Mesendoderm (in vitro differentiated cells): ENCODE measurements at places on chromosomes 12 and 14.

DNA sequence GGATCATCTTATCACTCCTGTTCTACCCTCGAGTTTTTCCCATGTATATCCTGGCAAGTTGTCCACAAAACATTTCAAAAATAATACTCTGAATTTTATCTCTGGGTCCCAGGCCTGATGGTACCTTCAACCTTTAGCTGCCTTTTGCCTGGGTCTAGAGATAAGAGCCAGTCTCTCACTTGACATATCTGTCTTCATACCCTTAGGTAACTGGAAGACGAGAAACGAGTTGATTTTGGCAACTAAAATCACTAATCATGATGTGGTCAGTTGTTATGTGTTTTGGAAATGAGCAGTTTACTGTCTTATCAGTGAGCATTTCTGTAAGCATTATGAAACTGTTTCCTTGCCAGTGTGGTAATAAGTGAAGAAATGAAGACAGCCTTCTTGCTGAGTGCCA lies 6.3 kb downstream of the RNF10 start:
- DNase-seq = no peak

- DNase-seq = no peak
Observed at GRCh38 chr12:132162508-132163031, 18.3 kb downstream of the NOC4L start.

- no peak for DNase-seq
Observed at GRCh38 chr14:60363275-60363674, 114.3 kb downstream of the PPM1A start.

GRCh38 chr12:14278294-14278953 lies 87.1 kb upstream of the ATF7IP start:
- no peak for DNase-seq

- peak; percentile 21 for DNase-seq
Observed at GRCh38 chr12:25377469-25378177, 126.9 kb upstream of the KRAS start.

DNA sequence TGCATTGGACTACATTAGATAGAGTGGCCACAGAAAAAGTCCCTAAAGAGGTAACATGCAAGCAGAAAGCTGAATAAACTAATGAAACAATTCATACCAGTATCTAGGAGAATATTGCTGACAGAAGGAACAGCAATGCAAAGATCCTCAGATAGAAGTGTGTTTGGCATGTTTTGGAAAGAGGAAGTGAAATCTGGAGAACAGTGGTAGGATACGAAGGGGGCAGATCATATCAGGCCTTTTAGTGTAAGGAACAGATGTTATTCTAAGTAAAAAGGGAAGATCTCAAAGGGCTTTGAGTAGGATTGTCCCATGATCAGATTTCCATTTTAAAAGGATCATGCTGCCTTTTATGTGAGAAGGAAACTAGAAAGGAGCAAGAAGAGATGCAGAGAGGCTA lies 342.9 kb downstream of the PAWR start:
- DNase-seq = no peak

DNA sequence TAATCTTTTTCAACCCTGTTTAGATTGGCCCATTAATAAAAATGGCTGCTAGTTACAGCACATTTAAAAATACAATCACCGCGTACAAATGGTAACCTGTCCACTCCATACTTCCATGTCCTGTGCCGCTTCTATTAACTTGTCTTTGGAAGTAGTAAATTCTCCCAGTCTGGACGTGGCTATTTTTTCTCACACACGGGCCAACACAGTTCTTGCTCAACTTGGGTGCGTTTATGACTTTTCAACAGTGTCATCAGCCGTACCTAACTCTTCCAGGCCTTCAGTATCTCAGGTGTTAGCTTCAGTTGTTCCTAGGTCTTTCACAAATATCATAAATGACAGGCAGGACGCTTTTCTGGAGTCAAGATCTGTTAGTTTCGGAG lies 475 bp upstream of the PCNX1 start:
- no peak for DNase-seq

DNA sequence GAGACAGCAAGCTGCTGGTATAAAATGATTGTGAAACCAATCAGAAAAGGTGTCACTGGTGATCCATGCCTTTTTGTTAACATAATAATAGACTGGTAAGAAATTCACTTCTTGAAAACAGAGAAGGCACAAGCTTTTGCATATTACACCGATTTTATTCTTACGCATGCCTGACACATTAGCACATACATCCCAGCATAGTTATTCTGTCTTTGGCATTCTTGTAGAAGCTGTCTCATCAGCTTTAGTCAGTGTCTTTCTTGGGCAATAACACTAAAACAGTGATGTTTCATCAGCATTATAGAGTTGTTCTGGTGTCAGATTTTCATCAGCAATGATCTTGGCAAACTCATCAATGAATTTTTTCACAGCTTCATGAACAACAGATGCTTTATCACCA lies 283.4 kb upstream of the TMTC1 start:
- DNase-seq = no peak

DNA sequence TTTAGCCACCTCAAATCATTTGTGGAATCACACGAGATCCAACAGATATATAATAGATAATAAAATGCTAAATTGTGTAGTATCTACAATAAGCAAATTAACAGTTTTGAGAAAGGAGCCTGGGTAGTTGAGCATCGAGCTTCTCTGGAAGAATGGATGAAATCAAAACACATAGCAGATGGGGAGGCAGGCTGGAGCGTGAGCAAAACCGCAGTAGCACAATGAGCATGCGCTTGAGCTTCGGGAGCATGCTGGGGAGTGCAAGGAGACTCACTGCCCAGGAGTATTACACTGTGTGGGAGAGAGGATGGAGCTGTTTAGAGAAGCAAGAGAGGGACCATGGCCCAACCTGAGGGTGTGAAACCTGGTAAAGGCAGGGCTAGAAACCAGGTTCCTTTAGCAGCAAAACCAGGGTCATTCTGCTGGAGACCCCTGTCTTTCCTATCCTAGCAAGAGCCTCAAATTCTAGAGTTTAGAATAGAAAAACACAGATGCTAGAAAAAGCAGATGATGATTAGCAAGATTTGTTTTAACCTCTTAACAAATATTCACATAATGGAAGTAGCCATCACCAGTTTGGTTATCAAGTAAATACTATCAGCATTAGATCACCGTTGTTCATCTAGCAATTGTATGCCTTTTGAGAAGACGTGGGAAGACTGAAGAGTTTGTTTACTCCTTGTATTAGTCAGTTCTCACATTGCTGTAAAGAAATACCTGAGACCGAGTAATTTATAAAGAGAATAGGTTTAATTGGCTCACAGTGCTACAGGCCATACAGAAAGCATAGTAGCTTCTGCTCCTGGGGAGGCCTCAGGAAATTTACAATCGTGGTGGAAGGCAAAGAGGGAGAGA lies 484.8 kb downstream of the EGLN3 start:
- DNase-seq = peak; percentile 90

- no peak for DNase-seq
Observed at GRCh38 chr12:116832353-116832752, 48.9 kb downstream of the HRK start.

DNA sequence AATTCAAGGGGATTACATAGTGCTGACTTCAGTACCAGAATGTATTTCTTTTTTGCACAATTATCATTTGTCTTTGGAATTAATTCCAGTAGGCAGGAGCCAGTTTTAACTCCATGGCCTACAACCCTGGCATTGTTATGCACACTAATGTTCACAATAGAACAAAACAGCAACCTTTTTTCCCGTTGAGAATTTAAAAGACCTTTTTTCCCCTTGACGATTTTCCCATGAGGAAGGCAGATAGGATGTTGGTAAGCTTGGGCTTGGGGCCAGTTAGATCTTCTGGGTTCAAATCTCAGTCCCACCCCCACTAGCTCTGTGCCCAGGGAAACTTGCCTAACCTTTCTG lies 13.7 kb downstream of the AKAP6 start:
- no peak for DNase-seq

GRCh38 chr12:56590237-56590830 lies 39.8 kb downstream of the BAZ2A start:
- DNase-seq = peak; percentile 77

DNA sequence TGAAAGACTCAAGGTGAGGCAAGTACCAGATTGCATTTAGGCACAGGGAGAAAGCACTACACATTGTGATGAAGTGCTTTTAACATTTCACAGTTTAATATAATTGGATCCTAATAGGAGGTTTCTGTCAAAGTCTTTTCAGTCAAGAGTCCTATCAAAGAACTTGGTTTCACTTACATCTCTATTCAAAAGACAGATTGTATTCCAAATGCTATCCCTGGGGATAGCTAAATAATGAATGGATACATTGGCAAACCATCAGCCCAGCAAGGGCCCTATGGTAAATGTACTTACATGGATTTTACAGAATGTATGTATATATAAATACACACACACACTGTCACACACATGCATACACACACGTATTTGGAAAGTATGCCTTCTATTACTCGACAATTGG lies 655.5 kb upstream of the FLRT2 start:
- DNase-seq = no peak

DNA sequence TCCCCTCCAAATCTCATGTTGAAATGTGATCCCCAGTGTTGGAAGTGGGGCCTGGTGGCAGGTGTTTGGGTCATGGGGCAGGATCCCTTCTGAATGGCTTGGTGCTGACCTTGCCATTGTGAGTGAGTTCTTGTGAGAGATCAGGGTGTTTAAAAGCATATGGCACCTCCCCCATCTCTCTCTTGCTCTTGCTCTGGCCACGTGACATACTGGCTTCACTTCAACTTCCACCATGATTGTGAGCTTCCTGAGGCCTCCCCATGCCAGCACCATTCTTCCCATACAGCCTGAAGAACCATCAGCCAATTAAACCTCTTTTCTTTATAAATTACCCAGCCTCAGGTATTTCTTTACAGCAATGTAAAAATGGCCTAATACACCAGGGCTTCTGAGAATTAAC lies 79.8 kb upstream of the C14orf132 start:
- DNase-seq = no peak

DNA sequence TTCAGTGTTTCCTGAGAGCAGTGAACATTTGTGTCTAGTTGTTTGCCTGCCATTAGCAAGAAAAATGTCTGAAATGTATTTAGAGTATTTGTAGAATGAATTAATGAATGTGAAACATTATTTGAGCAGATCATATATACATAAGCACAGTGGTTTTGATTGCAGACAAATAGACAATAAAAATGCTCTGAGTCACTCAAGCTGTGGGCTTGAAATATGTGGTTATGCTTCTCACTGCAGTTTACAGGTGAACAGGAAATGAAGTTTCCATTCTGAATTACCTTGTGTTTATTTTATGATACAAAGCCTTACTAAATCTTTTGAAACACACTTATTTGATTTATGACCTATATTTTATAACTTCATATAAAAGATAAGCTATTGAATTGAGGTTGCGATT lies 827.7 kb downstream of the TMTC2 start:
- no peak for DNase-seq

- peak; percentile 94 for DNase-seq
Observed at GRCh38 chr14:80212023-80212397, 706 bp upstream of the DIO2 start.

- no peak for DNase-seq
Observed at GRCh38 chr14:100147691-100148464, 11.6 kb downstream of the DEGS2 start.
